ENCODE measurements at places on chromosomes 13 and 19.

DNA sequence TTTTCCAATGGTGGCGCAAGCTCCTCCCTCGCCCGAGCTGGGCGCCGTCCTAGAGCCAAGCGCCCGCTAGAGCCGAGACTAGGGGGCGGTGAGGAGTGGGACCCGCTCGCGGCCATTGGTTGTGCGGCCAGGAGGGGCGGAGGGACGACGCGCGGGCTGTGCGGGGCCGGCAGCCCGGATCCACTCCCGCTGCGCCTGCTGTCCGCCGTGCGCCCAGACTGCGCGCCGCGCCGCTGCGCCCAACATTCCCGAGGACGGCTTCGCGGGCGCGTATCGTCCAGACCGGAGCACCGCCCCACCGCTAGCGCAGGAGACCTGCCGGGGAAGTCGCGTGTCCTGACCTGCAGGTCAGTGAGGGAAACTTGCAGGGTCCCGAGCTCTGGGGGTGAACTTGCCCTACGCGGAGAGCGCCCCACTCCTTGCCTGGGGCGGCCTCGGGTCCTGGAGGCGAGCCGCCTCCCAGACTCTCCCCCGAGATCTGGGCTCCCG is at the start of gene SERTM1:
SERTM1 (plus strand) TSS at position 183 of the 489 bp plus-strand sequence. CDS start 21,059 bp downstream, outside the sequence.
- DNase-seq: no peak

- no peak for DNase-seq
Measured at GRCh38 chr13:96982672-96983071, 11.6 kb downstream of the OXGR1 start.

DNA sequence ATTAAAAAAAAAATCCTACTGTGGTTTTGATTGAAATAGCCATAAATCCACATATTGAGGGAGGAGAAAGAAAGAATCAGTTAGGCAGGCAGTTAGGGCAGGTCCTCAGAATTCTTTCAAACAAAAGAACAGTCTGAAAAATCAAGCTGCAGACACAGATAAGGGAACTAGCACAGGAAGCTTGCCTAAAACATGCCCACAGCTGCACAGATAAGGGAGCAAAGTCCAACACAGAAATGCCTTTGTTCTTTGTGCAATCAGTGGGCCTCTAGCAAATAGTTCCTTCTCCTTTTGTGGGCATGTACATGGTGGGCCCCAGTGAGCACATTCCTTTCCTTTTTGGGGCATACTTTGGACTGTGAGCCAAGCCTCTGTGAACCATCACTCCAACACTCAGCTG is 42.7 kb downstream of the UTP14C start:
- no peak for DNase-seq

- DNase-seq: no peak
Measured at GRCh38 chr13:94248454-94249228, 230.8 kb downstream of the DCT start.

DNA sequence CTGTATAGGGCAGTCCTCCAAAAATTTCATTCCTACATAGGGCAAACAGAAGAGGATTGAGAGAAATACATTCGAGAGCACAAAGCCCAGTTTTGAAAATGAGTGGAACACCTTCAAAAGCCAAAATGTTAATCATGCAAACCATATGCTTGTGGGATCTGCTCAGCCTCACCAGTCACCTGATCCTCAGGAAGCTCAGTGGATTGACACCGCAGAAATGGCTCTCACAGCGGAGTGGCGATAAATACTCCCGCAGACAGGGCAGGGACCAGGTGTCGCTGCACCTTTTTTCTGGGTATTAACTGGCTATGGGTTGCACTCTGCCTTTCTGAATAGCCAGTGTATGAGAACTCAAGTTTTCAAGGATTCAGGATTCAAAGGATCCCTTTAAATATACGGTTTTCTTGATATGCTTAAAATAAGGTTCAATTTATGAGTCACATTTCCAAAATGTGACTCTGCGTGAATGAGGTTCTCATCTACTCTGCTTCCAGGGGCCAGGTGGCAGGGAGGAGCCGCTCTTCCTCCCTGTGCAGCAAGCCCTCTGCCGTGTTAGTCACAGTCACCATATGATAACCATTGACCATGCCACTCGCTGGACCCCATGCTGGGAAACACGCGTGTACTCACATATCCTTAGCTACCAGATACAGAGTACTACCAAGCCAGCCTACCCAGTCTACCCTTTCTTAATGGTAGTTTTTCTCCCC is 18.3 kb upstream of the DHRS12 start:
- DNase-seq: no peak

DNA sequence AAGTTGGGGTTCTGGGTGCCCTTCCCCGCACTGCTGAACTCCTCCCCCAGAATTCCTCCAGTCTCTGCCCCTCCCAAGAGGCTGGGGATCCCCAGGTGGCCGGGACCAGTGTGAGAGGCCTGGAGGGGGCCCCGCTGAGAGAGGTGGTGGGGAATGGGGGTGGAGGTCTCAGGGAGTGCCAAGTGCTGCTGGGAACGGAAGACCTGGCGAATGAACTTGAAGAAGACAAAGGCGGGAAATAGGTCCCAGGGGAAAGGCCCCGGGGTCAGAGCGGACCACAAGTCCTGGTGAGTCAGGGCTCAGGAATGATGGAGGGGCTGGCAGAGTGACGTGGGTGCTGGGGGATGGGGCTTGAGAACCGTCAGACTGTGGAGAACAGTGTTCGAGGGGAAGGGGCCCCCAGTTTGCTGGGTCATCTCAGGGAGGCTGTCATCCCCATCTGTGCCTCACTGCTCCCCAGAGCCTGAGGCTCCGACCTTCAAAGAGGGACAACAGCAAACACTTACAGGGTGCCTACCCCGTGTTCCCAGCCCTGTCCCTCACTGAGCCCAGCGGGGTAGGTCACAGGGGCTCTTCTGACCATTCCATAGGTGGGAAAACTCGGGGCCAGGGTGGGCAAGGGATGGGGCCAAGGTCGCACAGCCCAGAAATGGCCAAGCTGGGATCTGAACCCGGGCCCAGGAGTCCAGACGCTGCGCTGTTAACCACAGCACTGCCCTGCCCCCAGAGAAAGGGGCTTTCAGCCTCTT is 16.0 kb upstream of the SEMA6B start:
- DNase-seq: peak; percentile 61

DNA sequence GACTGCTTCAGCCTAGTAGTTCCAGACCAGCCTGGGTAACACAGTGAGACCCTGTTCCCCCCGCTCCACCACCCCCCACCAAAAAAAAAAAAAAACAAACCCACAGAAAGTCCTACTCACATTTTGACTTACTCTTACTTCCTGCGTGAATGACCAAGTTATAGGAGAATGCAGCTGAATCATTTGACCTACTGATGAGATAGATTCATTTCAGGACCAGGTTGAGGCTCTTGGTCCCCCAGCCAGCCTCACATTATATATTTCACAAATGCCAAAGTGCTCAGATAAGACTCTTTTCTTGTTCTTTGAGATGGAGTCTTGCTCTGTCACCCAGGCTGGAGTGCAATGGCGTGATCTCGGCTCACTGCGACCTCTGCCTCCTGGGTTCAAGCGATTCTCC is 70.2 kb downstream of the KLF5 start:
- no peak for DNase-seq

DNA sequence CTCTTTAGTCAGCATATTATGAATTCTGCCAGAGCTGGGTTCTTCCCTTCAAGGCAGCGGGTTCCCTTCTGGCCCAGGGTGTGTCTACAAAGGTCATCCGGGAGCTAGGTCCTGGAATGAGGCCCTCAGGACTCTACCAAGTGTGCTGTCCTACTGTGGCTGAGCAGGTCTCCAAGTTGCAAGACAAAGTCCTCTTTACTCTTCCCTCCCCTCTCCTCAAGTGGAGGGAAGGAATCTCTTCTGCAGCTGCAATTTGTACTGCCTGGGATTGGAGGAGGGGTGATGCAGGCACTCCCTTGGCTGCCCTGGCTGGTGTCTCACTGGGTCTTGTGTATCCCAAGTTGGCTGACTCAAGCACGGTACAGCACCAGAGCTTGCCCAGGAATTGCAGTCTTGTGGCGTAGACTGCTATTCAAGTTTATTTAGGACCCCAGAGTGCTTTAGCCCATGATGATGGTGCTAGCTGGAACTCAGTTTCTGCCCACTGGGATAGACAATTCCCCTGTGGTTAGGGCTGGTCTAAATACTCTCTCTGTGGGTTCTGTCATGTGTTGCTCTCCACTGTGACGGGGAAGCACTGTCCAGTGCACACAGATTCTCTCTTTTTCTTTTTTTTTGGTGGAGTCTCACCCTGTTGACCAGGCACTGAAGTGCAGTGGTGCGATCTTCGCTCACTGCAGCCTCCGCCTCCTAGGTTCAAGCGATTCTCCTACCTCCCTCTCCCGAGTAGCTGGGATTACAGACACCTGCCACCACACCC is 28.5 kb downstream of the RFC3 start:
- DNase-seq: no peak

GRCh38 chr13:36405151-36405550 is 27.1 kb upstream of the CCNA1 start:
- DNase-seq: no peak

DNA sequence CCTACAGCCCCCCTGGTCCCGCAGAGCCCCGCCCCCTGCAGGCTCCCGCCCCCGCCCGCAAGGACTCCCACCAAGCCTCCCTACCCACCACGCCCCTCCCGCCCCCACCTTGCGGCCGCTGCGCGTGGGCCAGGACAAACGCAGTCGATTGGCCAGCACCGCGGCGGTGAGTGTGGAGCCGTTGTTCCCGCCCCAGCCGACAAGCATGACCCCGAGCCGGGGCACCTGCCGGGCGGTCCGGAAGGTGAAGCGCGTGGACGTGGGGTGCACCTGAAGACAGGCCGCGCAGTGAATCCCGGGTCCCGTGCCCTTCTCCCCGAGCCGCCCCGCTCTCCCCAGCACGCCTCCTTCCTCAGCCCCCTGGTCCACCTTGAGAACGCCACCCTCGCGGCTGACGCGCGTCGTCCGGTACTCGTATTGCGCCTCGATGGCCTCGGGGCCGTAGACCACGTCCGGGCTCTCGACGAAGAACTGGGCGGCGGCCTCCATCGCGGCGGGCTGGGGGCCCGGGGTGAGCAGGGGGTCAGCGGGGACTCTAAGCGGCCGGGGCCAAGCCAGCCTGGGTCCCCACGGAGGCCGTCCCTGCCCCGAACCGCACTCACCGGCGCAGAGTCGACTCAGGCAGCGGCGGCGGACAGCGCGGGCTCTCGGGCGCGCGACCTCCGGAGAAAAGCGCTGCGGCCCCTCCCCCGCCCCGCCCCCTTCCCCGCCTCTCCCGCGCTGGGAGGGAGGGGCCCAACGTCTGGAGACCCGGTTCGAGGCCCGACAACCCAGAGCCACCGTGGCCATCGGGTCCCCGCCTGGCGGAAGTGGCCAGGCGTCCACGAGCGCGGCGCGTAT is at the start of gene ISYNA1:
ISYNA1 (minus strand) TSS at position 643 of the 840 bp plus-strand sequence; CDS start at position 489, 154 bp downstream.
- no peak for DNase-seq

GRCh38 chr19:4059891-4060620 is 6.6 kb downstream of the ZBTB7A start:
- no peak for DNase-seq

DNA sequence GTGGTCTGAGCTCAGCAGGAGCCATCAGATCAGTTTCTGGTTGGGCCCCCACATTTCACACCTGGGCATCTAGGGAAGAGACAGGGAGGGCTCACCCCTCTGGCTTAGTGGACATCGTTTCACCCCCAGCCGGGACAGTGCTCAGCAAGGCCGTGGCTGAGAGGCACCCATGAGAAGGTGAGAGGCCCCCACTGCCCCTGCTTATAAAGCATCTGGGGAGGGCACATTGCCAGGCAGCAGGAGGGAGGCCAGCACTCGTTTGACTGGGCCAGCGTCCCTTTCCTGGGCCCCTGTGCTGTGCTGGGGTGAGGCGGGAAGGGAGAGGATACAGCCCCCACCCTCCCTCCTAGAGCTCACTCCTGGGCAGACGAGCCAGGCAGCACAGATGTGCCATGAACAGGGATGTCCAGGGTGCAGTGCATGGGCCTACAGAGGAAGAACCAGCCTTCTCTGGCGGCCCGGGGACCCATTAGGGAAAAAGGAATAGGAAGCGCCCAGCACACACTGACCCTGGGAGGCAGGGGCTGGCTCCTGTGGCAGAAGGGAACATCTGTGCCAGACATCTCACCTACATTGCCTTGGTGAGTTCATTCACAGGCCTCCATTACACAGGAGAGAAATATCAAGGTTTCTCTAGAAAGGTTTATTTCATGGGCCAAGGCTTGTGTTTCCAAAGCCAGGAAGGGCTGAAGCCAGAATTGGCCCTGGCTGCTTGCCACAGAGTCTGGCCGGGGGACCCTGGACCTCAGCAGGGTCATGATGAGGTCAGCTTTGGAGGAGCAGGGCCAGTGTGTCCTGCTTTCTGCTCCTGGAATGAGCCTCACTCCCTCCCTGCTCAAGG is 7.7 kb downstream of the AP1M1 start:
- no peak for DNase-seq

GRCh38 chr13:109610517-109610916 is 175.9 kb downstream of the IRS2 start:
- DNase-seq: no peak

DNA sequence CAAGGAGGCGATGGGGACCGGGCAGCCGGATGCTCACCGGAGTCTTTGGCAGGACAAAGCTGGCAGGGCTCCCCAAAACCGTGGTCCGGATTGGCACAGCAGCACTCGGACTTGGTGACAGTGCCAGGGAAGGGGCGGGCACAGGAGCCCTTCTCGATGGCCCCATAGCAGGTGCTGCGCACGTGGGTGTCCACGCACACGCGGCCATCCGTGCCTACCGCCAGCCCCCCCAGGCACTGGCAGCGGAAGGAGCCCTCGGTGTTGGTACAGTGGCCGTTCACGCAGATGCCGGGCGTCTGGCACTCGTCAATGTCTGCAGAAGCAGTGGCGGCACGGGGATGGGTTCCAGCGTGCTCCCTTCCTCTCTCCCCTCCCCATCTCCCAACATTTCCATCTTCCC is 17.9 kb downstream of the FBN3 start:
- DNase-seq: no peak

DNA sequence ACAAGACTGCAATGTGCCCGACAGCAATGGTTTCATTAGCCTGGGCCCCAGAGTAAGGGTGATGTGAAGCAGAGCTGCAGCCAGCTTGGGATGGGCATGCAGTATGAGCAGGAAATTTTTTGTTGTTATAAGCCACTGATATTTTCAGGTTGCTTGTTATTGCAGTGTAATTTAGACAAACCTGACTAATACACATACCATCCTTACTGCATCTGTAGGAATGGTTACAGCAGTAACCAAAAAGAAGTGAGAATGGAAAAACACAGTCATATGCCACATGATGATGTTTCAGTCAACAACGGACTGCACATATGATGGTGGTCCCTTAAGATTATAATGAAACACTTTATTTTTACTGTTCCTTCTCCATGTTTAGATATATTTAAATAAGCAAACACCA is 8.6 kb upstream of the POMP start:
- no peak for DNase-seq

- DNase-seq: no peak
Measured at GRCh38 chr13:36371185-36371584, 25.0 kb upstream of the SPART start.

- peak; percentile 88 for DNase-seq
Measured at GRCh38 chr13:30870049-30870884, 35.8 kb upstream of the MEDAG start.

- DNase-seq: no peak
Measured at GRCh38 chr13:84648069-84648640, 765.9 kb upstream of the SLITRK1 start.

- peak; percentile 19 for DNase-seq
Measured at GRCh38 chr13:105410602-105411001, 1124.9 kb downstream of the EFNB2 start.

GRCh38 chr13:88248393-88248792 is 577.2 kb downstream of the SLITRK5 start:
- DNase-seq: no peak

Measured in GM04503 (cell line).